ENCODE measurements at places on chromosomes 12 and 14.

GRCh38 chr12:70883855-70884254 is 36.7 kb downstream of the PTPRR start:
- DNase-seq, result no peak

DNA sequence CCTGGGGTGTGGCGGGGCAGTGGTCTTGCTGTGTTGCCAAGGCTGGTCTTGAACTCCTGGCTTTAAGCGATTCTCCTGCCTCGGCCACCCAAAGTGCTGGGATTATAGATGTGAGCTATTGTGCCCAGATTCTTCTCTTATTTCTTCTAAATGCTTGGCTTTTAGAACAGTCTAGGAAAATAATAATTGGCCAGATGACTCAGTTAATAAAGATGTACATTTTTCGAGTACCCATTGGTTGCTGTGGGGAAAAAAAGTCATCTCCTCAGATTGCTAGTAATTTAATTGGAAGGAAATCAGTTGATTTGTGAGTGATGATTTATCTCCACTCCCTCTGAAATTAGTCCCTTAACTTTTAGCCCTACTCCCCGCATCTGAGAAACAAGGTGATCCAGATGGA is 45.5 kb downstream of the CHST11 start:
- no peak for DNase-seq

DNA sequence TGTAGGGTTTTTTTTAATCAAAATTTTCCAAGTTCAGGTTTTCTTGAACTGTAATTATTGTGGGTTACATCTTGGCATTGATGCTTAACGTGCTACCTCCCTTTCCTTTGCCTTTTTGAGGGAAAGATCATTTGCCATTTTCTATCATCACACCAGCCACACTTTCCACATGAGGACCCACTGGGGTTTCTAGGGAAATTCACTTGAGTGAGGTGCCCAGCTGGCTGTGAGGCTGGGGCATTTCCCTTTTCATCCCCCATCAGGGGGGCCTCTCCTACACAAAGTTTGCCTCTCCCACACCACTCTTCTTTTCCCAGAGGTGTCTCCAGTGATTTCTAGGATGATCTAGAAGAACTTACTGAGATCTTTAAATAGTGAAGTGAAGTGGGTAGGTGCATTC is 335.7 kb downstream of the BMP4 start:
- DNase-seq, result no peak

- no peak for DNase-seq
Measured at GRCh38 chr12:32270818-32271710, 128.3 kb upstream of the FGD4 start.

GRCh38 chr12:71664411-71665089 is 449 bp downstream of the THAP2 start:
- no peak for DNase-seq

DNA sequence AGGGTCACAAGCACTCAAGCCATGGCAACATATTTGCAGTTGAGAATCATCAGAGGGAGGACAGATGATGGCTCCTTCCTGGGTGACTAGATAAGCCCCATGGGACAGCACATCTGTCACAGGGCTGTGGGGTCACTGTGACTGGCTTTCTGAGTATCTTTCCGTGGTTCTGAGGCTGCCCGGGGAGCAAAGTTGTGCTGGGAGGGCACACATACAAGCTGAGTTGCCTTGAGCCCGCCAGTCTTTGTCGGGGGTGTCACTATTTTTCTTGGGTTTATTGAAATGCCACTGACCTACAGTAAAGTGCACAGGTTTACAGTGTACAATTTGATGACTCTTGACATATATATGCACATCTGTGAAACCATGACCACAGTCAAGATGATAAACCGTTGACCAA is 17.2 kb upstream of the KIF26A start:
- no peak for DNase-seq

- no peak for DNase-seq
Measured at GRCh38 chr12:45669093-45669492, 60.4 kb upstream of the ARID2 start.

DNA sequence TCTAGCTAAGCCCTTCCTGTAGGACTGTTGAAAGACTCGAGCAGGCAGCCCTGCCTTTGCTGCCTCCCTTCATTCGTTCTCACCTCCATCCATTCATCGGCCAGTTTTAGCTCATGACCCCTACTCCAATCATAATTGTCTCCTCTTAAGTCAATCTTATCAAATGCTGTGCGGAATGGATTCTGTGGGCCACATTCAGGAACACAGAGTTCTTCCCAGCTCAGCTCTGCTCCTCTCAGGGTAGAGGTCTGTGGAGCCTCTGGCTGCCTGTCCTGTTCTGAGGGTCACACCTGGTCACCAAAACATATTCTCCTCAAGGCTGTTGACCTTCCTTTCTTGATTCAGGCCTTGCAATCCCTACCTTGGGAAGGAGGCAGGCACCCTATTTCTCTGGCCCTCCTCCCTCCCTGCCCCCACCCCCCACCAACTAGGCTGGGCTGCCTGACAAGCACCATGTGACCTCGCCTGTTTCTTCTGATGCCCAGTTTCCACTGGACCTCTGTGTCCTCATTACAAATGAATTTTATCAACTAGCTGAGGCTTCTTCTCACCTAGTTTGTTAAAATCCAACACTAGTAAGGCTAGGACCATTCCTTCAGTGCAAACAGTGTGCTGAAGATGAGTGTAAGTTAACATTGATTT is 3.5 kb downstream of the SMCO2 start:
- no peak for DNase-seq

Measured in activated naive CD8-positive, alpha-beta T cell treated with anti-CD3 and anti-CD28 coated beads, Interleukin-2, amount 50 U/mL, for 24 hours (primary cell).